ENCODE measurements at places on chromosomes 12 and 14.

DNA sequence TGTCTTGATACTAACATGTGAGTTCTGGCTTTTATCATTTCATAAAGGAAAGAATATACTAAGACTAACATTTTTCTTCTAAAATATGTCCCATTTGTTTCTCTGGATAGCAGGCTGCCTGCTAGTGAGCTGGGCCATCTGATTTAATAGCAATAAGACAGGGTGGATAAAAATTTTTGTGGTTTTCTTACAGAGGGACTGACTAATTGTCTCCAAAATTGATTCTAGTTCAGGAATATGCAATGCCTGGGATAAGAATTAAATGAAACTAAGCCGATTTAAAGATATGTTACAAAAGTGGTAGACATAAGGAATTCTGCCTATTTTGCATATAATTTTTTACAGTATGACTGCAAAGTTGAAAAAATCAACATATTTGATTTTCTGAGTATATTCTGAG, 252.9 kb upstream of the NAV3 start:
- no peak for DNase-seq

- no peak for DNase-seq
Observed at GRCh38 chr14:65832431-65833266, 420.1 kb downstream of the FUT8 start.

GRCh38 chr12:62738616-62739015, 196.3 kb downstream of the PPM1H start:
- DNase-seq: no peak

- peak; percentile 91 for DNase-seq
Observed at GRCh38 chr14:50008974-50009373, 107.4 kb downstream of the VCPKMT start.

GRCh38 chr12:5051334-5051733, 7.7 kb downstream of the KCNA5 start:
- no peak for DNase-seq

- DNase-seq: no peak
Observed at GRCh38 chr14:66790101-66790500, 282.2 kb downstream of the GPHN start.

DNA sequence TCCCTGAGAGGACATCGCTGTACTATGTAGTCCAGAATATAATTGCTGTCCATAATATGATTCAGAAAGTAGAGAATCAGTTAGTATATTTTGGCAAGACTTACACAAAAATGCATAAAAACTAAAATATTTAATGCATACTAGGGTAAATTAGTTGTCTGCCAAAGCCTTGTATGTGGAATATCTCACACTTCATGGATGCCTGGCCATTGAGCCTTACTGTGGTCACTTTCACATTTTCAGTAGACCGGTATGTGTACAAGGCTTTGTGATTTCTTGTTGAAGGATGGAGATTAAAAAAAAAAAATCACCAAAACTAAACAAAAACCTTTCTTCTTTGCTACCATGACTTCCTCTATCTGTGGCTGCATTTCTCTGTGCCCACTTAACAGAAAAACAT, 197.3 kb upstream of the DDHD1 start:
- no peak for DNase-seq

GRCh38 chr14:91964724-91965123, 17.2 kb upstream of the FBLN5 start:
- no peak for DNase-seq

- DNase-seq: no peak
Observed at GRCh38 chr14:76701981-76702380, 59.3 kb upstream of the VASH1 start.

DNA sequence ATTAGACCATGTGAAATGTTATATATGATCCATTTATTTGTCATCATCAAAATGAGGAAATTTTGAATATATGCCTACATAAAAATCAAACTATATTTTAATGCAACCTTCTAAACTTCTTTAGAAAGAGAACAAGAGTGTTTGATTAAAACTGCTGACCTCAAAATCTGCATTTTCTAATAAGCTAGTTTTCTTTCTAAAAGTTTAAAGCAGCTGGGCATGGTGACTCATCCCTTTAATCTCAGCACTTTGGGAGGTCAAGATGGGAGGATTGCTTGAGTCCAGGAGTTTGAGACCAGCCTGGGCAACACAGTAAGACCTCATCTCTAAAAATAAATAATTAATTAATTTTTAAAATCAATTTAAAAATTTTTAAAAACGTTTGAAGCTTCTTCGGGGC, 36.2 kb downstream of the GNPTAB start:
- no peak for DNase-seq

- no peak for DNase-seq
Observed at GRCh38 chr12:98533723-98534251, 18.4 kb downstream of the TMPO start.

GRCh38 chr14:61191733-61192132, 89.4 kb downstream of the TMEM30B start:
- no peak for DNase-seq

DNA sequence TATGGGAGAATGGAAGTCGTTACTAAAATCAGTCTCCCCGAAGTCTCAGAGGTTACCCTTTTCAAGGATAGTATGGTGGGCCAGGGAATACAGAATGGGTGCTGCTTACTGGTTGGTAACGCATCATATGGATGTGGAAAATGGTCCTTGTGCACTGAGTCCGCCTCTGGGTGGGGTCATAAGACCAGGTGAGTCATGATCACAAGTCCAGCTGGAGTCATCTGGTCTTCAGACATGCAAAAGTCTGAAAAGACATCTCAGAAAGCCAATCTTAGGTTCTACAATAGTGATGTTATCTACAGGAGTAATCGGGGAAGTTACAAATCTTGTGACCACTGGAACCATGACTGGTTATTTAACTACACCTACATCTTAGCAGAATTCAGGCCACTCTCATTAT, 71.9 kb upstream of the TCL1B start:
- DNase-seq: no peak

- no peak for DNase-seq
Observed at GRCh38 chr14:31268216-31268615, 60.6 kb upstream of the HECTD1 start.

DNA sequence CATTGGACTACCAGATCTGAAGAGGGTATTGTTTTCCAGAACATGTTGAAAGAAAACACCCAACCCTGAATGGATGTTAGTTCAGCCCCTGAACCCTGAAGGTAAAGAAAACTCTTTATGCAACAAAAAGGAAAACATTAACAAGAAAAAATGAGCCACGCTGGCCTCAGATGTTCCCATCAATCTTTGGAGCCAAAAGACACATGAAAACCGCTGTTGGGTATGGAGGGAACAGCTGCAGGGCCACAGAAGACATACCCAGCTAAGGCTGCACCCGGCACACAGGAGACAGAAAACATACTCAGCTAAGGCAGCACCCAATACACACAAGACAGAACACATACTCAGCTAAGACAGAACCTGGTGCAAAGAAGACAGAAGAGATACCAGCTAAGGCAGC, 51.3 kb upstream of the GALNT9 start:
- no peak for DNase-seq

GRCh38 chr14:30194741-30195148, 267.1 kb upstream of the PRKD1 start:
- DNase-seq: no peak

GRCh38 chr14:36279306-36280190, 40.9 kb downstream of the MBIP start:
- DNase-seq: peak; percentile 79

DNA sequence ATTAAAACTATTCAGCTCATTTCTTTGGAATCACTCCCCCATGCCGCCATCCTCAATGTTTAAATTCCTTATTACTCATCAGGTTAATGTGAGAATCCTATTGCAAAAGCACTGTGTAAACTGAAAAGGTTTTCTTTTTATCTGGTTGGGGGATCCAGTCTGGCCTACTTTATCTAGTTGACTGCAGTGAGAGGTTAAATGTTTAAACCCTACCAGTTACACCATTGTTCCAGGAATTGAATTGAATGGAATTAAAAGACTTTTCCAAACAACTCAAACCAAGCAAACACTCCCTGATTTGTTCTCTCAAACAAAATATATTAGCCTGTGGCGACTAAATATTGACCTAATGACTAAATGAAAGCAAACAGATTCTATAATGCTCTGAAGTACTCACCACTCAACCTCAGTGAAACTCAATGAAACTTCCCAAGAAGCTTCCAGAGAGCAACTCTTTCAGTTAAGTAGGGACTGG, 100.5 kb downstream of the VEZT start:
- peak; percentile 72 for DNase-seq

DNA sequence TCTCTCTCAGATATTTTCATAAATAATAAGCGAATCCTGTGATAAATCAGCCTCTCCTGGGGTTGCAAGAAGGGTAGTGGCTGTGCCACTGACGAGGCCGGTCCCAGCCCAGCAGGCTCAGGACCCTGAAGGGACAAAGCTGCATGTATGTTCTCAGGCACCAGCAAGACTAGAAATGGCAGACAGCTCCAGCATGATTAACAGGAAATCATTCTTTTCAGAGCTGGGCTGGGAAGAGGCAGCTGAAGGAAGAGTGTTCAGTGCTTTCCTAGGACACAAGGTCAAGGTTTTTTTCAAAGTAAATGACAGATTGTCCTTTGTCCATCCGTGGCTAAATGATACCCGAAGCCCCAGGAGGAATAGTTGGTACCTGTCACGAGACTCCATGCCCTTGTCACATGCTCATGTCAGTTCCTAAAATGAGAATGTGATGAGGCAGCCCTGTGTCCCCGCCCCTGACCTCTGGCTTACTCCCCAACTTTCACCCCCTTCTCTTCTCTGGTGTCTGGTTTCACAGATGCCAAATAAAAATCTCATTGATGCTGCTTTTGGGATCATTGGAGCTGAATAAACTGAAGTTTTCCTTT, 65.1 kb downstream of the PPP1R36 start:
- DNase-seq: no peak

- DNase-seq: peak; percentile 40
Observed at GRCh38 chr12:44774815-44775411, 101.2 kb downstream of the NELL2 start.

DNA sequence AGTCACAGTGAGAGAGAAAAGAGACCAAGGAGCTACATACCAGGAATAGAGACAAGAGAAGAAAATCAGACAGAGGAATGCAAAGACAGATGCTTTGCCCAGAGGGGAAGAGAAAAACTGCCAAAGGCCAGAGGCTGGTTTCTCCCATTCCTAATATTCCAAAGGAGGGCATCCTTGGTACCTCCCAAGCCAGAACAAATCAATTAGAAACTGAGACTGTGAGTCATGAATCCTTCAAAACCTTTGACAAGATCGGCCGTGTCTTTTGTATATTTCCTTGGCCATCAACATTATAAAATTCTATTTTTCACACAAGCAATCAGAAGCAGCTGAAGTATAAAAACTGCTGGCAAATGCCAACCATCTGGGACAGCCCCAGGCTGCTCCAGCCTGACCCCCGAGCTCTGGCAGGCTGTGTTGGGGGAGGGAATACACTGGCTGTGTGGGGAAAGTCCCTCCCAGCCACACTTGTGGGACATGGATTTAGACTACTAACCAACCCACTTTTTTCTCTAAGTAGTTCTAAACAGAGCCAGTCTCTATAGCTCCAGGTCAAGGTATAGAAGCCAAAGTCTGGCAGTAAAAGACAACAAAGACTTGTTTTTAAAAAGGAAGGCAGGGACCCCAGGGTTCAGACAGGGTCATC, 13.7 kb downstream of the POMT2 start:
- no peak for DNase-seq

DNA sequence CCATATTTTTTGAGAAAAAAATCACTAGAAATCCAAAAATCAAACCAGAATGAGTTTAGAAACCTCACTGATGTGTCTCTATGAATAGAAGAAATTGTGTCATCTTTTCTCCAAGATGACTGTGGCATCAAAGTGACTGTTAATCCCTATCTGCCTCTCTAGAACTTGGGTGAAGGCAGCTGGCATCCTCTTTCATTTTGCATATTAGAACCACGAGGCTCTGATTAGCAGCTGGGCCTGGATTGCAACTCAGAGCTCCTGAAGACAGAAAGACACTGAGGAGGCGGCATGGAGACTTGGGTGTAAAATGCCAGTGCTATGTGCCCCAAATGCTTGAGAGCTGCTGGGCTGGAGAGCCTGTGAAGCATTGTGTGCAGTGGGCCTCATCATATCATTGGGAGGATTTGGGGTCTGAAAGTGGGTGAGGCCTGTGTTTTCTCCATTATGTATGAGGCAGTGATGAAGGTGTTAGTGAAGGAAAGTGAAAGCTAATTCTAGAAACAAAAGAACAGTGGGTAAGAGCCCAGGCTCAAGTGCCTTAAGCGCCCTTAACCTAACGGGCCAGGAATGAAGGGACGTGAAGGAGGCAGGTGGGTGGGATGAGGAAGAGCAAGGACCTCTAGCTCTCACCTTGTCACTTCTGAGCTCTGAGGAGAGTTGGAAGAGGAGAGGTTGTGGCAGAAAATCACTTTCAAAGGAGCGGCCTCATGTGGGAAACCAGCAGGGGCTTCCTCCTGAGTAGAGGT, 26.2 kb downstream of the NKX2-8 start:
- no peak for DNase-seq

GRCh38 chr14:80358112-80358511, 146.8 kb upstream of the DIO2 start:
- DNase-seq: no peak

DNA sequence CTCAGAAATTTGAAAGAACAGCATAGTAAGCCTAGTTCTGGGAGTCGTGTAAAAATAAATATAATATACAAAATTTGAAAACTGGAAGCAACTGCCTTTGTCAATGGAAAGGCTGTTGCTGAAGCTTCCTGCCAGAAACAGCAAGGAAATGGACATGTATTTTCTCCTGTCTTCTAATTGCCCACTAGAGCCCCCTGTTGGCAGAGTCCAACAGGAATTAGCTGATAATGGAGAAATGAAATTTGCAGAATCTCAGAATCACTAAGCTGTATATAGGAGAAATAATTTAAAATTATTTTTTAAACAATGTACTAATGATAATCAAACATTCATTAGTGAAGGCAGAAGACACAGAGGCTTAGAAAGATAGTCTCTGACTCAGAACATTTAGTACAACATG, 414.8 kb downstream of the SLC6A15 start:
- DNase-seq: peak; percentile 36

DNA sequence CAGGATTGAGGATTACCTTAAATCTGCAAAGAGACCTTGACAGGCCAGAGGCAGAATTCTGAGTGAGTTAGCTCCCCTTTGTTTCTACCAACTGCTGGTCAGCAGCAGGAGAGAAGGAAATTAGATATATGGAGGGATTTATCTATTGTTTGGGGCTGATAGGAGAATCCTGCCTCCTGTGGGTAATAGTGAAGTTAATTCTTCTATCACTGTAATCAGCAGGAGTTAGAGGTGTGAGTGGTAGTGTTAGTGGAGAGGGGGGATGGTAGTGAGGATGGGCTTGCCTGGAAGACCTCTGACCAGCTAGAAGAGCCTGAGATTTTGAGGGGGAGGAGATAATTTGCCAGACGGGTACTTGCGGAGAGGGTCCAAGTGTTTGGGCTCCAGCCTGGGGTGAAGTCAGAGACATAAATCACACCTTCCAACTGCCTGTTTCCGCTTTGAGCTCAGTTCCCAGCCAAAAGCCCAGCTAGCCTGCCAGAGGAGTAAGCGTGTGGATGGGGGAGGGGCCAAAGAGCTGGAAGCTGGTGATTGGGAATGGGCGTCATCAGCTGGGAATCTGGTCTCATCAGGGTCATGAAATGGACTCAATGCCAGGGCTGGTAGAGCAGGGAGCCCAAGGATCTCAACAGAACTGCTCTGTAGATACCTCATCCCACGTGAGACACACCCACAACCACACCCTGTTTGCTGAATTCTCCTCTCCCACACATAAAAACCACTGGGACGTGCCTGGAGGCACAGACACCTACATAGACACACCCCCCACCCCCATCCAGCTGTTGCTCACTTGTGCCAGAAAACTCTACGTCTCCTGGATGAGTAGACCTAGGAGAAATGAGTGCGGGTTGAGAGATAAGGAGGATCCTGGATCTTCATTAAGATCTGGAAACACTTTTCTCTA, 13.1 kb upstream of the ITGA5 start:
- DNase-seq: peak; percentile 98

All from epithelial cell of esophagus (primary cell).